ENCODE measurements at places on chromosomes 12 and 14.
A peak's percentile ranks its signal among the peaks of the same experiment; 100 is the strongest.

DNA sequence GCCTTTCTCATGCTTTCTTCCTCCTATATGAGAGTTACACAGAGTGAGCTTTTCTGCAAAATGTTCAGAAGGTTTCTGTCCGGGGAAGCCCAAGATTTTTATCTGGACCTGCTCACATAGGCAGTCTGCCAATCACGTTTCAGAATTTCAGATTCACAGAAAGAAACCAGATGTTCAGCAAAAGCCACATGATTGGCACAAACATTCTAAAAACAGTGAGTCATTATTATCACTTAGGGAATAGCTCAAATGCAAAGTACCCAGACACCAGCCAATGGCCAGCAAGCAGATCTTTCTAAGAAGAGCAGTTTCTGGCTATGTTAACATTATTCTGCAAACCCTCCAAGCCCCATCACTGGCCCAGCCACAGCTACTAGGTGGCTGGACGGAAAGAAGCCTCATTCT, 1558.5 kb upstream of the TMEM132C start:
- DNase-seq, result no peak

DNA sequence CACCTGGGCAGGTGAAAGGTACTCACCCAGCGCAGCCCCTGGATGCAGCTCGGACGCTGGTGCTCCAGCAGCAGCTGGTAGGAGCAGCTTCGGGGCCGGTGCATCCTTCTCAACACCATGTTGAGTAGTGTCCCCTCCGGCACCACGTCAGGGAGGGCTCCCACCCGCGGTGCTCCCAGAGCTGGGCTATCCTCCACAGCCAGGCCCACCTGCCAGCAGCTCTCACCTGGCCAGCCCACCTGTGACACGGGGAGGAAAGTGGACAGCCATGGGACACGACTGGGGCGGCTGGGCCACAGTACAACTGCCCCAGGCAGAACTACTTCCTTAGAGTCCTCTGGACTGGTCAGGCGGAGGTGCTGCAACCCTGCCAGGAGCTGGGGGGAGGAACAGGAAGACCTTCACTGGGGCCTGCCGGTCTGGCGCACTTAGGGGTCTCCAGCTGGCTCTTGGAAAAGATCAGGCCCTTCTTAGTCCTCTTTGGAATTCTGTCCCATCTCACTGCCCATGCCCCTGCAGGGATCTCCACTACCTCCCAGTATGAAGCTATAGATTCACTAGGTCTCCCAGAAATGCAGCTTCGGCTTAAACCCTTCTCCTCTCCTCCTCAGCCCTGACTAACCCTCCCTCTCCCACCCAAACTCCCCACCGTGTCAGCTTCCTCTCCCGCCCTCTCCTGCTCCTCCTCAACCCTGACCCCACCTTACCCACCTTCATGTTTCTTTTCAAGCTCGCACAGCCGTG, 668 bp downstream of the RAPGEF3 start:
- DNase-seq, result no peak

DNA sequence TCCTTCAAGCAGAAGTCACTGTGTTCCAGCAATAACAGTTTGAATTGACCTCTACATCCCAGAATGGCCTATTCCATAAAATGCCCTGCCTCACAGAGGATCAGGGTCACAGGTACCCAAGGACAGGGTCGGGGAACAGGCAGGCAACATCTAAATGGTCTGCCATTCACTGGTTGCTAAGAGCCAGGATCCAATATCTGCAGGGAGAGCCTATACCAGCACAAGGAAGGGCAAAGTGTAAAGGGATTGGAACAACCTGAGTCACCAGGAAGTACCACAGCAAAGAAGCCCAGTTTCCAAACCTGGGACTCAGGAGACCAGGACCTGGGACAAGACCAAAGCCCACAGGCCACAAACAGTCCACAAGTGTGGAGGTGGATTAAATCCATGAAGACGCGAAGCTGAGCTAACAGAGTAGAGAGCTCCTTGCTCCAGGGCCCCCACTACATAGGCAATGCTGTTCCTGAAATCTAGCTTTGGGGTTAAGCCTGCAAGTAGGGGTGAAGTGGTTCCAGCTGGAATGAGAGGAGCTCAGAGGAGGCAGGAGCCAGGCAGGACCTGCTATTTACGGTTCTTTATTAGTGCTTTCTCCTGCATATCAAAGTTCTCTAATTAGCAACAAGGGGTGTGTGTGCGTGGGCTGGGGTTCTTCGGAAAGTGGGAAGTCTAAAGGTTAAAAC, 274.3 kb downstream of the BCL11B start:
- no peak for DNase-seq

- no peak for DNase-seq
Observed at GRCh38 chr12:120373683-120374082, 4.7 kb upstream of the MSI1 start.

DNA sequence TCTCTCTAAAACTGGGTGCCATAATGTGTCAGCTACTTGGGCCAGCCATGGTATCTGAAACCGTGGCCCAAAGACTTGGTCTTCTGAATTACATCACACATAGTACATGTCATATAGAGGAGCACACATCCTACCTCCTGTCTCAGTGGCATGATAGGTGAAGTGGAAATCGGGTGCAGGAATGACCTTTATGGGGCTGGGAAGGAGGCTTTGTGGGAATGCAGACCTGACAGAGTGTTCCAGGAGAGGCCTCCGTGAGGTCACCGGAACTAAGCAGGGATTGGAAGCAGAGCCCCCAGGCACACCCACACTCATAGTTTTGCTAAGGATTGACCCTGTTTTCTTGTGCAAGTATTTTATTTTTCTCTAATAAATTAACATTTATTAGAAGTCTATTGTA, 82.6 kb downstream of the NTF3 start:
- DNase-seq, result peak; percentile 8

GRCh38 chr12:49969651-49970429, 2.9 kb upstream of the AQP6 start:
- DNase-seq, result peak; percentile 43

- no peak for DNase-seq
Observed at GRCh38 chr12:18224745-18225144, 36.6 kb upstream of the PIK3C2G start.

All from suprapubic skin (tissue), 4 donors.